ENCODE measurements at places on chromosomes 1 and 21. TPM values are rescaled to one million over a fixed set of nuclear protein-coding genes. Genes with fewer than 3 reads are reported as not detected.

The ZNF687 gene
- 19.8 TPM for total RNA-seq

The LRIF1 gene
- total RNA-seq, result 11.1 TPM

The TEX38 gene
- 0.29 TPM for total RNA-seq

The GNG12 gene
- 166 TPM for total RNA-seq

The CFHR1 gene
- total RNA-seq, result not detected

The HES4 gene
- 4.3 TPM for total RNA-seq

The AMPD1 gene
- not detected for total RNA-seq

The PPIAL4G gene
- total RNA-seq, result not detected

The RNU1-4 gene
- total RNA-seq, result under 0.01 TPM
